Central memory CD8-positive, alpha-beta T cell (primary cell): ENCODE measurements at places on chromosomes 4 and X.

DNA sequence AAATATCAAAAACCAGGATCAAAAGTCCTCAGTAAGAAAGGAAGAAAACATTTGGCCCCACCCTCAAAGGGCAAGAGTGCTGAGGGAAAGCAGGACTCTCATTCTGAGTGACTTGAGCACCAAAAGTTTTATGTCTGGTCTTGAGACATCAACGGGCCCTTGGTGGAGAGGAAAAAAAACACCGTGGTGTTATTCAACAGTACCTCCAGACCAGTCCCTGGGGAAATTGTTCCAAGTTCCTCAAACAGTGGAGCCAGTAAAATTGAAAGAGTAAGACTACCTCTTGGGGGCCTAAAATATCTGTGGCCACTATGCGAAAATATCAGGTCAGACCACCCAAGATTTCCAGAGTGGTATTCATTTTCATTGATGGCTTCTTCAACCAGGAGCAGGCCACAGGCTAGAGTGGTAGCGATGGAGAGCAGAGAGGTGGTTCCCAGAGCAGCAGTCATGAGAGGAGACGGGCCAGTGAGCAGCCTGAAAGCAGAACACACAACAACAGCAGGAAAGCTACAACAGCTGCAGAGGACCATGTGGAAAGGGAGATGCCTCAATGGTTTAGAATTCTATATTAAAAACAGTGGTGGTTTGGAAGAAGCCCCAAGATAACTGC lies 63.7 kb upstream of the RPL34 start:
- DNase-seq: no peak

GRCh38 chr4:52877694-52878093 lies 15.6 kb downstream of the RASL11B start:
- DNase-seq: no peak

- no peak for DNase-seq
Observed at GRCh38 chrX:136572030-136572429, 40.0 kb downstream of the VGLL1 start.

DNA sequence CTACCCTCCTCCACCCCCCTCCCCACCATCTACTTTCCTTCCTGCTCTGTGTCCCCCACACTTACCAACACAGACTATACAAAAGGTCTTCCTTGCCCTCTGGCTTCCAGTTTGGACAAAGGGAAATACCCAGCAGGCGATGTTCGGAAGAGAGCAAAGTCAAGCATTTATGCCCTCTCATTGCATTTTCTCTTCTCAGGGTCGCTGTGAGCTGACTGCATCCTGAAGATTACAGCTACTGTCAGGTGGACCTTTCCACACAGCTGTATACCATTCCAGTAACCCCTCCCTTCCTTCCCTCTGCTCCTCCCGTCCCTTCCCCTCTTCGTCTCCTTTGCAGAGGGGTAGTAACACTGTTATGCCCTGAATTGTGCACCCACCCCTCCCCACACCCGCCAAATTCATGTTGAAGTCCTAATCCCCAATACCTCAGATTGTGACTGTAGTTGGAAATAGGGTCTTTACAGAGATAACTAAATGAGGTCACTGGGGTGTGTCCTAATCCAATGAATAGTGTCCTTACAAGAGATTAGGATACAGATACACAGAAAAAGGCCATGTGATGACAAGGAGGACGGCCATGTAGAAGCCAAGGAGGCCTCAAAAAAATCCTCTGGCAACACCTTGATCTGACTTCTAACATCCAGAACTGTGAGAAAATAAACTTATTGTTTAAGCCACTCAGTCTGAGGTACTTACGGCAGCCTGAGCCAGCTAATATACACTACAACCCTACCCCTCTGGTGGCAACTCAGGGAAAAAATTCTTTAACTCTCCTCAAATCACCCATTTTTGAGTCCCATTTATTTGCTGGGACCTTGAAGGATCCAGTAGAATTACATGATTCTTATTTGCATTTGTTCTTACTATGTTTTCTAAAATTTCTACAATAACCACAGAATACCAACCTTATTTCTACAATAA lies 11.7 kb downstream of the MORF4L2 start:
- no peak for DNase-seq

DNA sequence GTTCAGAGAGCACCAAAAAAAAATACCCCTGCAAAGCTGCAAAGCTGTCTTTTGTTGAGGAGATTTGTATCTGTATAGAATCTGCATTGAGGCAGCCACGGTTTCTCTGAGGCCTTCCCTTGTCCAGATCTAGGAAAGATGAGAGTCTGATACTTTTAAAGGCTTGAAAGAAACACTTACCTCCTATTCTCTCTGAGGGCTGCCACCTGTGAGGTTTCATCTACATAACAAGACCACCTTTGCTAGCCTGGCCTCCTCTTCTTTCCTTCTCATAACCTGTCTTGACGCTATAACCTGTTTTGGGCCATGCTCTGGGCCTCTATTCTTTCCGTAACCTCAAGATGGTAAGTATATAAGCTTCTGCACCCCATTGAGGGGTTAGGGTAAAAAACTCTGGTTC lies 779.6 kb upstream of the HTR2C start:
- no peak for DNase-seq

- DNase-seq: no peak
Observed at GRCh38 chrX:16838202-16839066, 31.7 kb downstream of the RBBP7 start.

- no peak for DNase-seq
Observed at GRCh38 chr4:133920236-133920635, 281.4 kb downstream of the PABPC4L start.

DNA sequence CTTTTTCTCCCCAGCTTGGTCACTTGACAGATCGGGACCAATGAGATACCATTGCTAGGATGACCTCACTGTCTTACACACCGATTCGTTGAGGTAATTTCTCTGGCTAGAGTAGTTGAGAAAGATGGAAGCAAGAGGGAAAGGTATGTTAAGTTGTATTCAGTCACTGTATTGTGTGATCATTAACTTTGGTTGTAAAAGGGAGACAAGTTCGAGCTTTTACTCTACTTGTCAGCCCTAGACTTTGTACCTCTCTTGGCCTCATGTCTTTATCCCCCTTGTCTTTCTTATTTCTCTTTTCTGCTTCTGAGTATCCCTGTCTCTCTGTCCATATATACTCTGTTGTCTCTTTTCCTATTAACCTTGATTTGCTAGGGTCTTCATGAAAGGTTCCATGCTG lies 15.5 kb downstream of the FMR1 start:
- DNase-seq: no peak

DNA sequence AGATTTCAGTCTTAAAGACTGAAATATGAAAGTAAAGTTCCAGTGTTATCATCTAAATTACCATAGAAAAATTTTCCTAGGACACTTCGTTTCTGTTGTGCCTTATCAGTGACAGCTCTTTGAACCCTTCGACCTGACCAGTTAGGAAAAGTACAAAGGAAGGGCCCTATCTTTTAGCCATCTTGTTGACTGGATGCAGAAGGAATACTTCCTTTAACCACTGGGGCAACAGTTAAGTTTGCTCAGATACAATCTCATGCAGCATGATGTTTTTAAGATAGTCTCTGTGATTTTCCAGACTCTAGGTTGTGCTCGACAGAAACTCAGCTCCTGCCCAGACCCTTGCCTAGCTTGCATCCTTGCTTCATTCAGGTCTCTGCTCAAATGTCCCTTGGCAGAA lies 210.5 kb upstream of the RPS6KA3 start:
- no peak for DNase-seq

GRCh38 chrX:71366674-71367256 lies 608 bp downstream of the TAF1 start:
- peak; percentile 14 for DNase-seq

GRCh38 chrX:116873671-116874070 lies 410.9 kb upstream of the CT83 start:
- no peak for DNase-seq

- no peak for DNase-seq
Observed at GRCh38 chr4:59938166-59938565, 1262.0 kb upstream of the ADGRL3 start.

GRCh38 chr4:108352664-108353308 lies 184.1 kb upstream of the LEF1 start:
- DNase-seq: no peak
